ENCODE measurements at places on chromosomes 5 and 9.

GRCh38 chr5:179224741-179225140 lies 120.5 kb downstream of the ADAMTS2 start:
- no peak for DNase-seq

DNA sequence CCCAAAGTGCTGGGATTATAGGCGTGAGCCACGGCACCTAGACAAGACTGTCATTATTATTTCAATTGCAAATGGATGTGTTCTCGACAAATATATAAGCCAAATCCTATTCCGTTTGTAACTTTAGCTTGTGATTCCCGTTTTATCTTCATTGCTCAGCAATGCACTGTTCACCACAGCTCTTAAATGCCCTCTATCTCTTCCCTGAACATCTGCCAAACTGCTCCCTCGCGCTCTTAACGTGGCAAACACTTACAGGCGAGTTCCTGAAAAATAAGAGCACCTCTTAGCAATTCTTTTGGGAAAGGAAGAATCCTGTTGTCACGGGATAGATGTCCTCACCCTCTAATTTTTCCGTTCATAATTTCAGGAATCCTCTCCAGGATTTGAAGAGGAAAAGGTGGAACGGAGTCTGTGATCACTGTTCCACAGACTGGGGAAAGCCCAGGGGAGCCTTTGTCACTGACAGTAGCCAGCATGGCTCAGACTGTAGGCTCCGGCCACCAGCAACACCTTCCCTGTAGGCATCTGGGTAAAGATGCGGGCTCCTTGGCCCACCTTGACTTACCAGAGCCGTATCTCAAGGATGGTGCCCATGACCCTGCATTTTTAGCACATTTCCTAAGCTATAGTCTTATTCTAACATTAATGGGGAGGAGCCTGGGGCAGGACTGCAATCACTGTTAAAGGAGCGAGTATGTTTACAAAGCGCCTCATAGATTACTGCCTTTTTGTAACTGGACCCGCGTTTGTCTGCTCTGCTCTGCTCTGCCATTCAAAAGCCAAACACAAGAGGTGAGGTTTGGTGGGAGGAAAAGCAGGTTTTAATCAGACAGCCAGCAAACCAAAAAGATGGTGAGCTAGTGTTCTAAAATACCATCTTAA lies 20.2 kb upstream of the GNPDA1 start:
- DNase-seq, result no peak

GRCh38 chr5:179668391-179668790 lies 12.4 kb downstream of the CBY3 start:
- no peak for DNase-seq

DNA sequence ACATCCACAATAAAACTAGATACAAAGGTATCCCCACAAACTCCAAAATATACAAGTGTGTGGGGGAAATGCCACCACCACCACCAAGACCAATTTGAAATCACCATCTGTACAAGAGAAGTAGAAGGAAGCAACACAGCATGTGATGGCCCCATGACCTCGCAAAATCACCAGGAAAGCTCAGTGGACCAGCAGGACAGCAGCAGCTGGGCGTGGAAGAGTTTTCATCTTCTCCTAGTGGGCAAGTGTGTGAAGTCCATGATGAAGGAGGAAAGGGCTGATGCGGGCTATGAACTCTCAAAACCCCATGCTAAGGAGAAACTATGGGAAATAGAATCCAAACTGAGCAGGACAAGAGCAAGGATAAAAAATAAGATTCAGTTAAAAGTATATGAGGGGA lies 58.1 kb downstream of the GOLPH3 start:
- no peak for DNase-seq

GRCh38 chr5:56060276-56061110 lies 65.7 kb upstream of the IL6ST start:
- no peak for DNase-seq

- DNase-seq, result no peak
Observed at GRCh38 chr9:132144708-132145365, 17.0 kb upstream of the NTNG2 start.

DNA sequence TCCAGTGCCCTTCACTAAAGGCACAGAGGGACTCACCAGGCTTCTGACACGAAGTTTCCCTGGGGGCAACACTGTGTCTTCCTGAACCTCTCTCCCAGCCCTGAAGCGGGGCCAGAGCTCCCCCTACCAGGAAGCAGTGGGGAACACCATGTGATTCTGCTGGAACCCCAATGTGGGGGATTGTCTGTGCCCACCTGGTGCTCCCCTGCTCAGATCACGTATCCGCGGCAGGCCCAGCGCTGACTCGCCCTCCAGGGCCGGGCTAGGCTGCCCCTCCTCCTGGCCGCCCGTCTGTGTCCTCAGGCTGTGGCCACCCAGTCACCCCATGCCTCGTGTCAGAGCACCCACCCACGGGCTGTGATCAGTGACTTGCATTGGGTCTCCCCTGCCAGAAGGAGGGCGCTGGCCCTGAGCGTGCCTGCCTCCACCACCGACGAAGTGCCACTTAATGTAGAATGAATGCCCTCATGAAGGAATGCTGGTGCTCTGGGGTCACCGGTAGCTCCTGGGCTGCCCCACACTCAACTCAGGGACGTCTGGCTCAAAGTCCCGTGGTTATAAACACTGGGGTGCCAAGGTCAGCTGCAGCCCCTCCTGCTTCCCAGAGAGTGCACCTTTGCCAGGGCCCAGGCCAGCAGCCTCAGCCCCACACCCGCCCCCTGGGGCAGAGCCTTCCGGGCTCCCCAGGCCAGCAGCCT lies 22.1 kb downstream of the SARDH start:
- DNase-seq, result no peak

GRCh38 chr5:79474367-79475151 lies 39.4 kb downstream of the HOMER1 start:
- DNase-seq, result peak; percentile 39

- DNase-seq, result no peak
Observed at GRCh38 chr9:127014910-127015540, 100.4 kb downstream of the RALGPS1 start.

DNA sequence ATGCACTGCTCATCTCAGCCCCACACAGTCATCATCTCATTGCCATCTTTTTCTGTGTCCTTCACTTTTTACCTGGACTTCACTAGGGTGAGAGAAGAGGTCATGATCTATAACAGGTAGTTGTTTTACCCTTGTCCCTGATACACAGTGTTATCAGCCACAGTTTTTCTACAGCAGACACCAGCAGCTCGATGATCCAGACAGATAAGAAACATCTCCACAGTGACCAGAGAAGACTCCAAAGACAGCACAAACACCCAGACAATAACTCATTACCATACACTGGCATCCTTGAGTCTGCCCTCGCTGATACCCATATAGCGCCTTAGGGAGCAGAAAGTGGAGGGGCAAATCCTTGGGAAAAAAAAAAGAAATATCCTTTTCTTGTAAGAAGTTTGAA lies 194.1 kb downstream of the DTWD2 start:
- no peak for DNase-seq

GRCh38 chr5:148988328-148988727 lies 74.5 kb downstream of the SH3TC2 start:
- no peak for DNase-seq

- peak; percentile 47 for DNase-seq
Observed at GRCh38 chr9:79685577-79685976, 113.8 kb downstream of the TLE4 start.

GRCh38 chr5:124902097-124902821 lies 155.8 kb upstream of the ZNF608 start:
- no peak for DNase-seq

- no peak for DNase-seq
Observed at GRCh38 chr5:134491841-134492442, 33.5 kb upstream of the JADE2 start.

DNA sequence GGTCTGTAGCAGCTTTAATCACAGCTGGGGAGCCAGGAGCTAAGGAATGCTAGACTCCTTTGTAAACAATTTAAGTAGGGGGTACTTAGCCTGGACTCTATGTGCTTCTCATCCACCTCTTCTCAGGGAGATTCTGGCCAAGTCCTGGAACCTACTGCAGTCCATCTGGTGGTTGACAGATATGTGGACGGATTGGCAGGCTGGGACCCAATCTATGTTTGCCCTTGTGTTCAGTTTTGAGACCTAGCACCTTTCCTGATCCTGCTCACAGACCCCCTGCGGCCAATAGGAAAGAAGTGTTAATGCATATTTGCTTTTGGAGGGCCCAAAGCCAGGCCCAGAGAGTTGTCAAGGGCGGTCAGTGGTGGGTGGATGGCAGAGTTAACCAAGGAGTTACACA lies 6.4 kb downstream of the SLC22A5 start:
- DNase-seq, result no peak

DNA sequence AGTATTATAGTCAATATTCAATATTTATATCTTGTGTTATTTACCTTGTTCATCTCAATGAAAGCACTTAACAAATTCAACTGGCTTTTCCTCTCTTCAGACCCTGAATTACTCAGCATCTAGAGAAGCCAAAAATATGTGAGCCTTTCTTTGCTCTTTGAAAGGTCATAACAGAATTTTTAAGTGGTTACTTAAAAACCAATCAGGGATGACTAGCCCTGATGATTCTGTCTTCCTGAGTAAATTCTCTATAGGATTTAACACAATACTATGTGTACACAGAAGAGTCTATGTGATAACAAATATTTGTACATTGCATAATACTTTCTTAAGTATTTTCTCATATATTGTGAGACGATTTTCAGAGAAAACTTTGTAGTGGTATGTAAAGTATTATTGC lies 546.3 kb downstream of the MAT2B start:
- DNase-seq, result no peak

DNA sequence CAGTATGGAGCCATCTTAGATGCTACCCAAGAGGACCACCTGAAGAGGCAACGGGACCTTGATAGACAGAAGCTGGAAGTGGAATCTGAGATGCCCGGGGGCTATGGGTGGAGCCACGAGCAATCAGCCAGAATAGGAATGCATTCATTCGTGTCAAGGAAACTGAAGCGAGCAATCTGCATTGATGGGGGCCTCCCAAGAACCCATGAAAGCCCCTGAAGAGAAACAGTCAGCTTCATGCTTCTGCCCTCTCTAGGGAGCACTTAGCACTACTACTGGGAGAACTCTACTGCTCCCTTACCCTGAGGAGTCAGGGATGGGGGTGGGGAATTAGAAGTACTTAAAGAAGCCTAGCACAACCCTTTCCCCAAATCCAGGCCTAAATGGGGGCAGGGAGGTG lies 51.9 kb upstream of the TCERG1 start:
- DNase-seq, result no peak

- DNase-seq, result no peak
Observed at GRCh38 chr9:14500705-14501104, 186.8 kb upstream of the NFIB start.

- DNase-seq, result no peak
Observed at GRCh38 chr5:118906947-118907346, 81.4 kb downstream of the DTWD2 start.

GRCh38 chr9:18805386-18805785 lies 227.6 kb downstream of the SAXO1 start:
- no peak for DNase-seq

DNA sequence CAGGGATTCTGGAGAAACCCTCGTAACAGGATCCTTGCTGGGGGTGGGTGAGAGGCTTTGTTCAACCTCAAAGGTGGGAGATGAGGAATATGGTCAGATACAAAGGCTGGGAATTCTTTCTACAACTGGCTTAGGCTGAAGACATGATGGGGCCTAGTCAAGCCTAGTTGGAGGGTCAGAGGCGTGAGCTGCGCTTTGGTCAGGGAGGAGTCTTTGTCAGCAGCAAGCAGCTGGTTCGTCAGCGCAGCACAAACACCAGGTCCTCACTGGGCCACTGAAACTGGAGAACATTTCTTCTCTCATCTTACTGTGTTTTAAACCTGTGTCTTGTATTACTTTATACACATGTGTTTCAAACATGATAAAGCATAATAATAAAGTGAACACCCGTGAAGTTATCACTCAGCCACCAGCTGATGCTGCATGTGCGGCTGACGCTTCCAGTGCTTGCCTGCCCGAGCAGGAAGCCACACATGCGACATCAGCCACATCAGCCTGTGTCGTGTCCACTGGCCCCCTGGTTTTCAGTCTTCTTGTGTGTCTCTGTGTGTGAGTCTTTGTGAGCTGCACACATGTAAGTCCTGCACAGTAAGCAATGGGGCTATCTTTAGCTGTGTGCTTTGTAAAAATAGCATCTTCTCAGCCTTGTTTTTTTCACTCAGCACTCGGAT lies 81.5 kb downstream of the WNK2 start:
- DNase-seq, result no peak

DNA sequence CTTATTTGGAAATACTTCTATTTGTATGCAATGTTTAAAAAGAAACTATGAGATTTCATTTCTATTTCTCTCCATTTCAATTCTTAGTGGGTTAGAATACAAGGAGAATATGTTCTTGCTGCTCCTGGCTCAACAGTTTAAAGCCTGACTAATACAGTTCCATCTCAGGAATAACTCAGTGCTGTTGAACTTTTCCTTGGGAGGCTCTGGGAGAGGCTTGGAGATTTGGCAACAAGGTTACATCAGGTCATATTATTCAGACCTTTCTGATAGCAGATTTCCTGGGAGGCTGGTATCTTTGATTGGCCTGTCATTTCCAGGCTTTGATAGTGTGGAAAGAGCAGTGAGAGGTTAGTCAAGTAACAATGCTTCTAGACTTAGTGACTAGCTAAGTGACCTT lies 481.7 kb upstream of the KLF4 start:
- no peak for DNase-seq

- DNase-seq, result no peak
Observed at GRCh38 chr5:114989512-114989911, 180.2 kb downstream of the TRIM36 start.

- DNase-seq, result no peak
Observed at GRCh38 chr5:76504901-76505564, 101.9 kb downstream of the IQGAP2 start.

DNA sequence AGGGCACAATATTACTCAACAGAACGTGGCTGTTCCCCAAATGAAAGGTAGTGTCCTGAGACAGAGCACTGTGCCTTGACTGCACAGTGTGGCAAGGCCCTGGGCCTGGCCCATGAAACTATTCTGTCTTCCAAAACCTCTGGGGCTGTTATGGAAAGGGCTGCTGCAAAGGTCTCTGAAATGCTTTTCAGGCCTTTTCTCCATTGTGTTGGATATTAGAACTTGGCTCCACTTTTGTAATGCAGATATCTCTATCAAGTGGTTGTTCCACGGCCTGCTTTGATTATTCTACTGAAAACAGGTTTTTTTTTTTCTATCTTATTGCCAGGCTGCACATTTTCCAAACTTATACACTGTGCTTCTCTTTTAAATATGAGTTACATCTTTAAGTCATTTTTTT lies 777.5 kb upstream of the TYRP1 start:
- DNase-seq, result no peak

DNA sequence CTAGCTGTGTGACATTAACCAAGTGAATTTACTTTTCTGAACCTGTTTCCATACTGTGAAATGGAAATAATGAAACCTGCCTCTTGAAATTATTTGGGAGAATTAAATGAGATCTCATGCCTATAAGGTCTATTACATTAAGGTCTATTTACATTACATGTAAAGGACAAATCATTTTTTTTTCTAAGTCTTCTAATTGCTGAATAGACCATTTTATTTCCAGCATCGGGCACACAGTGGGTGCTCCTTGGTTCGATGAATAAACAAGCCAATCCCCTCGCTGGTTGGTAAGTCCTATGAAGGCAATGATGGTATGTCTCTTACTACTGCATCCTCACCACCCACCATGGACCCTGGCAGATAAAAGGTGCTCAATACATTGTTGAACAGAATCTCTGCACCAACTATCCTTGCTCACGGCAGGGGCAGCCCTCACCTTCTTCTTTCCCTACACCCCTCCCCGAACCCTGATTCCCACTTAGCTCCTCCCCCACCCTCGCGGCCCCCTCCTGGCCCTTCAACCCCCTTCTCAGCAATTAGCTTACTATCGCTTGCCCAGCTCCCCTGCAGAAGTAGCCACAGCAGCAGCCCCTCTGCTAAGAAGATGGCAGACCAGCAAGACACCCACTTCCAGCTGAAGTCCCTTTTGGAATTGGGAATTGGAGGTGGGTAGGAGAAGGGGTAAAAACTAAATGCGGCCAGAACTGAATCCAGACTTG lies 3.0 kb downstream of the PCDH1 start:
- no peak for DNase-seq
